ENCODE measurements at places on chromosomes 13 and 19.

- no peak for DNase-seq
Measured at GRCh38 chr19:49447485-49448431, 3.9 kb downstream of the PIH1D1 start.

DNA sequence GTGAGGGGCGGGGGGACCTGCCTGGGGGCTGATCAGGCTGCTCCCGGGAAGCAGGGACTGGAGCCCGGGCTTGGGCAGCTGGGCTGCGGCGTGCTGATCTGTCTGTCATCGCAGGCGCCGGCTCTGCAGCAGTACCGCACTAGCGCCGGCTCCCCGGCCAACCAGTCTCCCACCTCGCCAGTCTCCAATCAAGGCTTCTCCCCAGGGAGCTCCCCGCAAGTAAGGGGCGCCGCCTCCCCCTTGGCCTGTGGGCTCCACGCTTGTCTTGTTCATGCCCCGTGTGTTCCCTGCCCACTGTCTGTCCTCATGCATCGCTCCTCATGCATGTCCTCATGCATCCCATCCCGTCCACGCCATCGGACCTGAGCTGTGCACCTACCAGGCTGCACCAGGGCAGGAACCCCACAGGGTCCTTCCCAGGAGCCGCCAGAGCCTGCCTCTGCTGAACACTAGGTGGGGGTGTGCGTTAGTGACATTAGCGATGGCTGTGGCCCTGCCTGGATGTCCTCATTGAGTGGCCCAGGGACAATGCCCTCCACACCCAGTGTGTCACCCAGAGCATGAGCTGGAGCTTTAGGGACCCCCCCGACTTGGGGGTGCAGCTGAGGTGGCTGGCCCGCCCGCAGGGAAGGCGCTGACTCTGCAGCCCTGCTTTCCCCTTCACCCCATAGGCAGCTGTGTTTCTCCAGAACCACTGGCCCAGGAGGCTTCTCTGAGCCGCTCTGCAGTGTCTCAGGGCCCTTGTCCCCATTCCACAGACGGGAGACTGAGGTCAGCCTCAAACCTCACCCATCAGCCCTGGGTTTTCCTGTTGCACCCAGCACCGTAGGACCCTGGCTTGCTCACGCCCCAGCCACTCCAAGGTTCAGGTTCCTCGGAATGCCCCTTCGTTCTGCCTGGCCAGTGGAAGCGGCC is 19.5 kb downstream of the COMP start:
- DNase-seq = no peak

- no peak for DNase-seq
Measured at GRCh38 chr19:9811139-9811538, 7.7 kb downstream of the FBXL12 start.

DNA sequence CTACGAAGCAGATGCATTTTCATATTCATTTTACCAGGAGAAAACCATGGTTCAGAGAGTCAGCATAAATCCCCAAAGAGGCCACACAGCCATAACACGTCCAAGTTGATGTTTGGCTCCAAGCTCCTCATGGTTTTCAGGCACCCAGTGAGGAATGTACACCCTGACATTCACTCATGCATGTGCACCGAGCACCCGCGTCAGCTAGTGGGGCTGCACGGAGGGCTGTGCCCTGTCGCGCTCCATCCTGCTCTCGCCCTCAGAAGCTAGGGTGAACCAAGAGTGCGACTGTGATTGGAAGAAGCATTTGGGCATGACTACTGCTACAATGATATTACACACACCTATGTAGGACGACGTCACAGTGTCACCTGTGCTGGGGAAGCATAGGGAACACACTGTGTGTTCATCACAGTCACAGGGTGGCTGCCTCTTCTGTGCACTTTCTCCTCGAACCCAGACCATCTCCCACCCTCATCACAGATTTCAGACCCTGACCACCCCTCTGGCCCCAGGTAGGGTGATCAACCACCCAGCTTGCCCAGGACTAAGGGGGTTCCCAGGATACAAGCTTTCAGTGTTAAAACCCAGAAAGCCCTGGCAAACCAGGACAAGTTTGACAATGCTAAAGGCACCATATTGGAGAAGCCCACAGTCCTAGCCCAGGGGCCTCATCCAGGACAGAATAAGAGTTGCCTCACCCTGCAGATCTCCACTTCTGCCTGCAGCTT is 148.6 kb upstream of the ZNF507 start:
- DNase-seq = no peak

DNA sequence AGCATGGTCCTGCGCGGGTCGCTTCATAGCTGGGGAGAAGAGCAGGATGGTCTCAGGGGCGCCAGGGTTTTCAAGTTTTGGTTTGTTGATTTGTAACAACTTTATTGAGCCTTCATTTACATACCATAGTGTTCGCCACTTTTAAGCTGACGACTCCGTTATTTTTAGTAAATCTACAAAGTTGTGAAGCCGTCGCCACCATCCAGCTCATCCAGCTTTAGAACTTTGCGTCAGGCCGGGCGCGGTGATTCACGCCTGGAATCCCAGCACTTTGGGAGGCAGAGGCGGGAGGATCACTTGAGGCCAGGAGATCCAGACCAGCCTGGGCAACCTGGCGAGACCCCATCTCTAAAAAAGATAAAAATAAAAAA is 404 bp downstream of the C19orf44 start:
- DNase-seq = no peak

DNA sequence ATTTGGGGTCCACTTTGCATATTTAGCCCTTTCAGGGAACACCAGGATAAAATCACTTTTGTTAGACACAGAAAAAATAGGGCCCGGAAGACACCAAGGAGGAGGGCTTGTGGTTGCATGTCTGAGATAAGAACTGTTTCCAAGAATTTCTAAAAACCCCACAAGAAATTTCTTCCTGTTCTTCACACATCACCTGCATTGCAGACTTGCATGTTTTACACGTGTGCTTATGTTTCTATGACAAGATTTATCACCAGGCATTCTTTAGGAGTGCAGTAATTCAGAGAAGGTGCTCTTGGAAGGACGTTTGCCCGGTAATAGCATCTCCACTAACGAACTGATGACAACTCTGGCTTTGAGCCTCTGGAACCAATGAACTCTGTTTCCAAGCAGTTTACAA is 7.1 kb upstream of the ACTL9 start:
- DNase-seq = no peak

GRCh38 chr13:93305886-93306285 is 79.3 kb downstream of the GPC6 start:
- no peak for DNase-seq

- no peak for DNase-seq
Measured at GRCh38 chr19:16026756-16027155, 49.5 kb upstream of the TPM4 start.

- no peak for DNase-seq
Measured at GRCh38 chr13:52695856-52696255, 43.2 kb downstream of the SUGT1 start.

GRCh38 chr19:55090564-55090963 is 14.9 kb downstream of the EPS8L1 start:
- no peak for DNase-seq

DNA sequence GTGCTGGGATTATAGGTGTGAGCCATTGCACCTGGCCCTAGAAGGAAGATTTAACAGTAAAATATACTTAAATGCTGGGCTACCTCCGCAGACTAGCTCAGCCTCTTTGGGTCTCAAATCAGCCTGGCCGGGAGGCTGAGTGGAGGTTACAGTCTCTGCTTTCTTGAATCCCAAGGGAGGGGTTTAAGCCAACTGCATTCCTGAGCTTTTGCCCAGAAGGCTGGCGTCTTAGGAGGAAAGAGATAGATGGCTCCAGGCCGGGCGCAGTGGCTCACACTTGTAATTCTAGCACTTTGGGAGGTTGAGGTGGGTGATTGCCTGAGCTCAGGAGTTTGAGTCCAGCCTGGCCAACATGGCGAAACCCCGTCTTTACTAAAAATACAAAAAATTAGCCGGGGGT is 623 bp upstream of the C5AR1 start:
- DNase-seq = no peak

GRCh38 chr13:45255247-45255987 is 54.6 kb upstream of the KCTD4 start:
- no peak for DNase-seq

- DNase-seq = no peak
Measured at GRCh38 chr19:17325881-17326594, 8.6 kb downstream of the ANO8 start.

DNA sequence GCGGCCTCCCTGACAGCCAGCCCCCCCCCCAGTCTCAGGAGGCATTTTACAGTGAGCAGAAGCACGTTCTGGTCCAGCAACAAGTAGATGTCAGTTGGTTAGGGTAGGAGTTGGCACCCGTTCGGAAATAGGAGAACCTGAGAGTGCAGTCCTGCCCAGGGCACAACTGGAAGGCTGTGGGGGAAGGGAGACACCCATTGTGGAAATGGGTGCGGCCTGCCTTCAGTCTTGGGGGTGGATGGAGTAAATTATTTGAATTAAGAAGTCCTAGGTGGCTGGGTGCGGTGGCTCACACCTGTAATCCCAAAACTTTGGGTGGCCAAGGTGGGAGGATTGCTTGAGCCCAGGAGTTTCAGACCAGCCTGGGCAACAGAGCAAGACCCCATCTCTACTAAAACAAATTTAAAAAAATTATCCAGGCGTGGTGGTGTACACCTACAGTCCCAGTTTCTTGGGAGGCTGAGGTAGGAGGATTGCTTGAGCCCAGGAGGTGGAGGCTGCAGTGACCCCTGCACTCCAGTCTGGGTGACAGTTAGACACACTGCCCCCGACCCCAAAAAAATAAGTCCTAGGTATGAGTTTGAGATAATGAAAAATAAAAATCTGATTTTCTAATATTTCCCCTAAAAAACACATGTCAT is 1.2 kb downstream of the CIRBP start:
- DNase-seq = no peak

DNA sequence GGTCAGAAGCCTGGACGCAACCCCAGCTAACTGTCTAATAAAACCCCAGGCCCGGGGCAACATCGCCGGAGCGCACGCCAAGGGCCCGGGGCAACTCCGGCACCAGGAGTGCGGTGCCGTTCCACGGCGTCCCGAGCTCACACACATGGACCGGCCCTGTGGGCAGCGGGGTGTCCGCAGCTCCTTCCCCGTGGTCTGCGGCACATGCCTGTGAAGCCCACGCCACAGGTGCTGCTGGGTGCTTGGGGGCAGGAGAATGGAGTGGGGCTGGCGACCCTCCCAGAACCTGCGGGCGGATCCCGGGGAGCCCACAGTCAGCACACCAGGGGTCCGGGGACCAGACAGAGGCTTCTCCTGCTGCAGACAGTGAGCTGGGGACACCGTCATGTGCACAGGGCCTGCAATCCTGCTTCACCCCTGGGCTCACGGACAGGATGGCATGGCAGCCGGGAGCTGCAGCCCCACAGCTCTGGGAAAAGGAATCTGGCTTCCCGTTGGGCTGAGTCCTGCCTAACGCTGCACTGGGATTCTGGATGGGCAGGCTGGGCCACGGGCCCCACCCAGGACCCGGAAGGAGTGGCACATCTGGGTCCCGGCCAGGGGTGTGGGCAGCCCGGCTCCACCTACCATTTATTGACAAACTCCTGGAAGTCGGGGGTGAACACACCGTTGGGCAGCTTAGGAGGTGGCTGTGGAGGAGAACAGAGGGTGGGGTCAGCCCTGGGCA is 28.2 kb upstream of the ZBTB7A start:
- no peak for DNase-seq

DNA sequence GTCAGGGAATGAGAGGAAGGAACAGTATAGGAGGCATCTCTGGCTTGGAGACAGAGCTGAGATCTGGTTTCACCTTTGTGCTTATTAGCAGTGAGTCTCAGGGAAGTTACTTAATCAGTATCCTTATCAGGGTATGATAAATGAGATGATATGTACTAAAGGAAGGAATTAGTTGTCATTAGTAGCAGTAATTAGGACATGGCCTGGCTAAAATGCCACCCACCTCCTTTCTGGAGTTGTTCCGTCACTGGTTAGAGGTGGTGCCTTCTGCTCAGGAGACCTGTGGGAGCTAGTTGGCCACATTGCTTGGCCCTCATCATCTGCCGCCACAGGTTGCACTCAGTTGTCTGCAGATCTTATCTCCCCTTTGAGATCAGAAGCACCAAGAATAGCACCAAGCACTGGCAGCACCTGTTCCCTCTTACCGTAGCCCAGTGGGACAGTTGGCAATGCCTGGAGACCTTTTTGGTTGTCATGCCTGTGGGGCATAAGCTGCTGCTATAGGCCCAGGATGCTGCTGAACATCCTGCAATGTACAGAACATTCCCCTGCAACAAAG is 4.7 kb downstream of the GPATCH1 start:
- no peak for DNase-seq

DNA sequence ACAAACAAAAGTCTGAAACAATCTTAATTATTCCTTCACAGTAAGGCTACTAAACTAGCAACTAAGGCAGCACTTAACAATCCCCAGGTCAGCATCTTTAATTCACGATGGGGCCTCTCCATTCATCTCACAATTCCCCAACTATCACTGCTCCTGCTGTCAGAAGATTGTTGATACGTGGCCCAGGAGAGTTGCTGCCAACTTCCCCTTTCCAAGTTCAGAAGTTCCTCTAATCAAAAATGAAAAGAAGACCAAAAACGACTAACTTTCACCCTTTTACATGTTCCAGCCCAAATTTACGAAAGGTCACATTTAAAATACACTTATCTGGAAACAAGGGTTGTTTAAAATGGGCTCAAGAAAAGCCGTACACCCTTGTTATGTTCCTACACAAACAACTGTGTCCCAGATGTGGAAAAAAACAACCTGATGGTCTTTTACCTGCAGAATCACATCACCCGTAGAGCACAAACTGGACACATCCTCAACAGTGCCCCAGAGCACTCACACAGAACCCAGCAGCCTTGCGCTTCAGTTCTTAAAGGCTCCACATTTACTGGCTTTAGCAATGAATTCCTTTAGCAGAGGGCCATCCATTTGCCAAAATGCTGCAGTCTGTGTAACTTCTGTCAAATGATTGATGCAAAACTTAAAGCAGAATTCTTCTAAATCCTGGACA is 38.0 kb downstream of the PHF11 start:
- no peak for DNase-seq

DNA sequence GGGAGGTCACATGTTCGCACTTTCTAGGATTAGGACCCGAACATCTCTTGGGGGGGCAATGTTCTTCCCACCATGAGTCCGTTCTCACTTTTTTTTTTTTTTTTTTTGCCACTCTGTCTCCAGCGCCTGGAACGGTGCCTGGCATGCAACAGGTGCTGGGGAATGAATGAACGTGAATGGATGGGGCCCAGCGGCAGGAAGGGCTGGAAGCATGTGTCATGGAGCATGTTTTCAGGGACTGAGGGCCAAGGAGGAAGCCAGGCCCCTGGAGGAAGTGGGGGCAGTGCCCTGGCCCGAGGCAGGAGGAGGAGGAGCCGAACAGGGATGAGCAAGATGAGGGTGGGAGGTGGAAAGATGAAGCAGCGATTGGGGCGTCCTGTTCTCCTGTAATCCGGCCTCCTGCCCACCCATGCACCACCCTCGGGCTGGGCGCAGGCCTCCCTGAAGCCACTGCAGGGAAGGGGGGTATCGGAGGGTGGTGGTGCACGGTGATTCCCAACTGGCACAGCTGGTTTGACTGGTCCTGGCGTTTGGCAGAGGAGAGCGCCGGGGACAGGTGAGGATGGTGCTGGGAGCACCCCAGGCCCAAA is 8.8 kb upstream of the SULT2B1 start:
- no peak for DNase-seq

DNA sequence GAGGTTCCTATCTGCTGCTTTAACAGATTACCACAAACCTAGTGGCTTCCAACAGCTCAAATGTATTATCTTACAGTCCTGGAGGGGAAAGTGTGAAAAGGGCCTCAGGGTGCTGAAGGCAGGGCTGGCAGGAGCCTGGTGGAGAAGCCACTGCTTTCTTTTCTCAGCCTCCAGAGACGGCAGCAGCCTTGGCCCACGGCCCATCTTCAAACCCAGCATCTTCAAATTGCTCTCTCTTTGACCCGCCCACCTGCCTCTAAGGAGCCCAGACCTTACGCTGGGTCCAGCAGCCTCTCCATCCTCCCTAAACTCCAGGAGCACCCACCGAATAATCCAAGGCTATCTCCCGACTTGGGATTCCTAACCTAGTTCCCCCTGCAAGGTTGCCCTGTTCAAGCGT is 35.6 kb downstream of the C13orf46 start:
- no peak for DNase-seq

Data from activated CD4-positive, alpha-beta T cell treated with anti-CD3 and anti-CD28 coated beads for 24 hours (primary cell).